ENCODE measurements at places on chromosomes 12 and 14. TPM values are rescaled to one million over a fixed set of nuclear protein-coding genes. Genes with fewer than 3 reads are reported as not detected.

DNA sequence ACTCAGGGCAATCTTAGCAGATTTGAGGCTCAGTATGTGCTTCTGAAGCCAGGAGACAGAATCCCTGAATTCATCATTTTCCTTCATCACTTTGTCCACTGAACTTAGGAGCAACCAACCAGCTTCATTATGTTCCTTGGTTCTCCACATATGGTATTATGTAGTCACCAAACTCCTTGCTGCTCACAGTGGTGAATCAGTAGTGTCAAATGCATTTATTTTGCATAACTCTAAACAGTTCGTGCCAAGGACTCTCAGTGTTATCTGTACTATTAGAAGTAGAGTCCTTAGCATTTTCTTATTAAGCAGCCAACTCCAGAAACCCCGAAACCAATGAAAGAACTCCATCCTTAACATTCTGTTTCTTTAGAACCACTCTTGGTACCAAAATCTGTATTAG lies 466.9 kb upstream of the RGS6 start:
- DNase-seq, result no peak

DNA sequence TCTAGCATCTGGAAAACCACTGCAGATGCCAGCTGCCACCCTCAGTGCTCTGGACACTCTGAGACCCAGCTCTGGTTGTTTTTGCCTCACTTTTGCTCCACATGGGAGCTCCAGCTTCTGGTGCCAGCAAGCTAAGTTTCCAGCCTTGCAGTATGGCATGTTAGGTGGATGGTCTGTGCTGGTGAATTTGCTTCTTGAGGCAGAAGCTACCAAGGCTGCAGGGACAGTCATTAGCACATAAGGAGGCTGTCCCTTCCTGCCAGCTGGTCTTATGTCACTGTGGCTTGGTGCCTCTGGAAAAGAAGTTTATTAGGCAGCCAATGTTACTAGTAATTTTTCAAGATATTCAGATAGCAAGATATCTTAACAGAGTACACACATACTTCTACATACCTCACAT lies 64.2 kb upstream of the CSRP2 start:
- DNase-seq, result no peak

GRCh38 chr14:67567654-67568053 lies 32.4 kb downstream of the PIGH start:
- no peak for DNase-seq

- no peak for DNase-seq
Observed at GRCh38 chr14:58574623-58575022, 63.1 kb upstream of the DACT1 start.

GRCh38 chr12:113464852-113465719 lies 6.6 kb downstream of the LHX5 start:
- no peak for DNase-seq

DNA sequence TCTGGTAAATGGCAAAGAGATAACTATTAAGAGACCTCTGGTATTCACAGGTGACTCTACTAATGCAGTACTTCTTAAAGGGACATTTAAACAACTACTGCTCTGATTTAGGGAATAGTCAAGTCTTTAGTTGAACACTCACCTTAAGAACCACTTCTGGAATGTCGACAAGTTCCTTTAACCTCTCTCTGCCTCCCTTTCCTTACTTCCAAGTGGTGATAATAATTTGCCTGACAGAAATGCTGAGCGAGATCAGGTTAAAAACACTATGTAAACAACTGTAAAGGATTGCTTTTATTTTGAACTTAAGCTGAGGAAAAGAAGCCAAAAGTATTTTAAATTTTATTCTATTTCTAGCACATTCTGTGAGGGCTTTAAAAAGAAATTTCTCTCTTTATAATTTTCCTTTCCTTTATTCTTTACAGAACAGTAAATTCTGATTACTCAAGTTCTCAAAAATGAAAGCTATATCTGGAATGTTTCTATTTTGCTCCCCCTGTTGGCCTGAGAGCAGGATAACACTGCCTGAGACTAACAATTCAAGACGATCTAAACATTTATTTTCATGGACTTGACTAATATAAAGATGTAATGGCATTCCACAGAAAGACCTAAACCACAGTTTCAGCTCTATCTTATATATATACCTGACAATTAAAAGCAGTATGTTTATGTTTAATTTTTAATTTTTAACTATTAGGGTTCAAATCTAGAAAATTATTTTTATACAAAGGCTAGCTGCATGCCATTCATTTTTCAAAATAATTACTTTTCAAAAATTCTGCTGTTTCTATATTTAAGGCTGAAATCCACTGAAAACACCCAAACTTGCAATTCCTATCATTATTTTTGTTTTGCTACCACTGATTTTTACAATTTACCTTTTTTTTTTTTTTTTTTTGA lies 29.2 kb downstream of the ZCCHC8 start:
- DNase-seq, result no peak

DNA sequence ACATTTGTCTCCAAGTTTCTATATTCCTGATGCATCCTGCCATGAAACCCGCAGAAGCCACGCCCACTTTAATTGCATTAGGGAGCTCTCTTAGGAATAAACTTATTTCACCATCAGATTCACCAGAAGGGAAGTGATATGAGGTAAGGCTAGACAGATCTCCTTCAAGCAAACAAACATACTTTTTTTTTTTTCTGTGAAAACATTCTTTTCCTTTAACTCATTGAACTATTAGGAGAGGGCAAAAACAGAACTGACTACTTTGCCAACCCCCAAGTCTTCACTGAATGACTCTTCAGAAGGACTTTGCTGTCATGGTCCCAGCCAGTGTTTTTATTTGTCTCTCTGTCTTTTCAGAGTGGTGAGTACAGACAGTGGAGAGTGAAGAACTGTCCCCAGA lies 48.4 kb downstream of the GTF2A1 start:
- no peak for DNase-seq

DNA sequence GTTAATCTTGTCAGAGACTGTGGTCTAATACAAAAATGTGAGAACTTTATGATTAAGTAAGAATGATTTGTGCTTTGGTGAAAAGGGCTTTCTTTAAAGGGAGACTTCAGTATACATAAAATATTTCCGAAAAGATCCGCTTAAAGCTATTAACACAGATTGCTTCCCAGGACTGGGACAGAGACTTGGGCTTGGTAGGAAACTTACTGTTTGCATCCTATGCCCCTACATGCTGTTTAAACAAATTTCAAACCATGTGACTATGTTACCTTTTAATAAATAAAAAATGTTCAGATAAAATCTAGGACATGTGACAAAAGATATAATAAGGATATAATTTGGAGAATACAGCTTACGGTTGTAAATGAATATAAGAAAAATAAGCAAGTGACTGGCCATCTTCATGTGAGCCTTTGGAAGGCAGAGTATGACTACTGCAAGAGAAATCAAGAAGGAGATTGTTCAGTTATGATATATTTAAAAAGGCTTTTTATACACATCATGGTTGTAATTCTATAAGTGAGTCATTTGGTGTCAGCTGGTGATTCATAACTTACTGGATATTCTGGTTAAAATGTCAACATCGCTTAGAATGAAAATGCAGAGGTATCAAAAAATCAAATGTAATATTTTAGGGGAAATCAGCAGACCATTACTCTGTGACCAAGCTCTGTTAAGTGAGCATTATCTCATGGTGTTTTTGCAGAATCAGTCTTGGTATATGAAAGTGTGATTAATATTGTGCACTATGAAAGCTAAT lies 234.7 kb upstream of the E2F7 start:
- DNase-seq, result no peak

DNA sequence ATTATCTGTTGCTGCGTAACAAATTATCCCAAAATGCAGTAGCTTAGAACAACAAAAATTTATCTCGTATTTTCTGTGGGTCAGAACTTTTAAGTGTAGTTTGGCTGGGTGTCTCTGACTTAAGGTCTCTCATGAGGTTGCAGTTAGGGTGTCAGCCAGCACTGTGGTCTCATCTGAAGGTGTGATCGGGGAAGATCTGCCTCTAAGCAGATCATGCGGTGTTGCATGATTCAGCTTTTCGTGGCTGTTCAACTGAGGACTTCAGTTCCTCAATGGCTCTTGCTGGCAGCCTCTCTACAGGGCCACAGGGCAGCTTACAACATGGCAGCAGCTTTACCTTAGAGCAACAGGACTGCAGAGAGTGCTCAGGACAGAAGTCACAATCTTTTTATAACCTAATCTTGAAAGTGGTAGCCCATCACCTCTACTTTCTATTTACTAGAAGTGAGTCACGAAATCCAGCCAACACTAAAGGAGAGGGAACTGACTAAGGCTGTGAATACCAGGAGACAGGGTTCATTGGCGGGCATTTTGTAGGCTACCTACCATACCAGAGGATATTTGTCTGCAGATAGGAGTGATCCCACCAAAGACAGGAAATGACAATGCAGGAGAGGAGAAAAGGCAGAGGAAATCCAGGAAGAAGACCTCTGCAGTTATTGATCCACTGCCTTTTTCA lies 1.8 kb upstream of the TMPRSS12 start:
- DNase-seq, result no peak

DNA sequence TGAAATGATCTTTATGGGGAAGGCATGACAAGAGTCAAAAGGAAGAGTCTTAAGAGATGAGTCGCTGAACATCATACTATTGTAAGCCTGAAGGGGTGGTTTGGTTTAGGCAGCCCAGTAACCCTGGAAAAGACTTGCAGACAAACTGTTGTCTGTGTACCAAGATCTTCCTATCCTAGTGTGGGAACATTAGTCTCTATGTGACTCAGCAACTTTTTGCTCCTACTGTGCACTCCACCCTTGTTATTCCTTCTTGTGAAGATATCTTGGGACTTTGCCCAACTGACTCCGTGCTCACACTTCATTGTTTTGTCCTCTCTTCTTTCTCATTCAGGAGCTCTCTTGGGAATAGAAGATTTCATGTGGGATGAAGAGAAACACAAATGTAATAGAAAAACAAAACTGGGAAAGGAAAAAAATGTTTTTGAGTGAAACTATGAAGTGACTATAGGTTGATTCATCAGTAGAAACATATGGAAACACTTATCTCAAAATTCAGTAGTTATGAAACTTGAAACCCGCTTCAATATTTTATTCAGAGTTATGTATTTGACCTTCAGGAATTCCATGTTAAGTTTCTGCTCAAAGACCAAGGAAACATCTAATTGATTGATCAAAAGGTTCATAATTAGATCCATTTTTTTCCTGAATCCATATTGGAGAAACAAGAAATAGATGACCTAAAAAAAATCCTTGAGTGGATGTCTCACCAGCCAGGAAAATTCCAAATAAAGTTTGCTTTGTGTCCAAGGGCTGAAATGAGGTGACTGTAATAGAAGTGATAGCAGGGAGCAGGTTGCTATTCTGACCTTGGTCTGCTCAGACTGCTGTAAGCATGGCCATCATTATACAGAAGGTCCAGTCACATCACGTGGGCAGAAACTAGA lies 67.2 kb downstream of the BTG1 start:
- DNase-seq, result no peak

- DNase-seq, result no peak
Observed at GRCh38 chr12:121289962-121290361, 6.5 kb downstream of the CAMKK2 start.

DNA sequence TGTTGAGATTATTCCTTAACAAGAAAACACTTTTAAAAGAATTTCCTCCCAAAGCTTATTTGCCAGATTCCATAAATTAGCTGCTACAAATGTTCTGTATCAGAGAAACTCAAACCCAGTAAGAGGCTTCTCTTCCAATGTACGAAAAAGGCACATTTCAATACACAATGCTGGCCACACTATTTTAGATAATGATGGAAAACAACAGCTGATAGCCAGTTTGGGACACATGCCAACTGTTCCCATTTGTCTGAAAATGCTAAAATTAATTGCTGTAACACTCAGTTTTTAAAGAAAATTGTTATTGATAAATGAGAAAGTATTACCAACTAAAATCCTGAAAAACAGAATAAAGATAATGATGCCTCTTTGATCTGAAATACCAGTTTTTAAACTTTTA lies 4.4 kb downstream of the CFL2 start:
- DNase-seq, result no peak

DNA sequence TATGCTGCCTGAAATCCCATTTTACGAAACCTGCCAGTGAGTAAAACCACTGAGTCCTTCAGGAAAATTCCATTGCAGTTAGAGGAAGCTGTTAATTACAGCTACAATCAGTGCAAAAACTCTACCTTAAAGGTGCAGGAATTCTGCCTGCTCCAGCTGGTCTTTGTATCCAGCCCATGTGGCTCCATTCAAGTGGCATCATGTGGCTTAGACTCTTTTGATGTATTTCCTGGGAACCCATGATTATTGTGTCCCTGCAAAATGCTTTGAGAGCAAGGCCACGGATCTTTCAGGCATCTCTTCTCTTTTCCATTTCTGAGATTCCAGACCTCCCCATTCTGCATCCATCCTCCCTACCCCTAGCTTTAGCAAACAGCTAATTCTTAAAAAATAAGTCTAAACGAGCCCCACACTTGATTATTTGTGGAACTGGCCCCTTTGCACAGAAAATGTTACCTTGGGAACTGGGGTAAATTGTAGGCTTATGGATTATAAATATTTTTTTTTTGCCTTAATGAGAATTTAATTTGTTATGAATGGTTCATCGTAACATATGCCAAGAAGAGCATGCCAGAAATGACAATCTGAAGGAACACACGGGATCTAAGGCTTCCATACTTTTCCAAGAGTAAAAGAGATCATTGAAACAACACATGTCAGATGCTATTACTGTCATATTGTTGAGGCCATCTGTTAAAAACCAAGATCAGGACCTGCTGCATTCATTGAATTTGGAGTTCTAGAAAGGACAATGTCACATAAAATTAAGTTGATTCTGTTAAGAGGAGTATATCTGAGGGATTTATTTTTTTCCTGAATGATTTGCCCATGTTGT lies 144.6 kb downstream of the TPH2 start:
- DNase-seq, result no peak

DNA sequence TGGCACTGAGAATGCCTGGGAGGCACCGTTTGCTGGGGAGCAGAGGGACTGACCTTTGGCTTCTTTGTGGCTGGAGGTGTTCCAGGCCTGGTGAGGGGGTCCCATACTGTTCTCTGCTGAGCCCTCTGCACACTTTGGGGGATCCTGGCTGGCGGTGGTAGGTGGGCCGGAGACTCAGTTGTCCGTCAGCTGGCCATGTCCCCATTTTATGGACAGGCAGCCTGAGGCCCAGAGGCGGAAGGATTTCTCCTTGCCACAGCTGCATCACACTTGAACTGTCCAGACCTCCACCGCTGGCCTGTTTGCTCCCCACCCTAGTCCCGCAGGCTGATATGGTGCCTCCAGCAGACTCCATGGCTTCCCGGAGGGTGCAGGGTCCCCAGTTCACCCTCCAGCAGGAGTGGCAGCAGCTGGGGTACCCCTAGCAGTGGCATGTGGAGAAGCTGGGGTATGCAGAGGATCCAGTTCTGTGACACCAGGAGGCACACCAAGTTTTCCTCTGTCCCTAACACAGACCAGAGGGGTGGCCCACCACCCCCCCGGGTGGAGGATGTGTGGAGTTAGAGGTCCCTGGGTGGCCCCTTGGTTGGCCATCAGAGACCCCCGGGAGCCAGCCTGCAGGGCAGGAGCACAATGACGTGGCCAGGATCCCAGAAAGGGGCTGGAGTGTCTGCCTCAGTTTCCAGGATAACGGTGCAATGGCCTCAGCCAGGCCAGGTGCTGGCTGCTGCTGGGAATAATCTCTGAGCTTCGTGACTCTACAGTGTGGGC lies 14.8 kb downstream of the SLC25A29 start:
- no peak for DNase-seq

GRCh38 chr12:15599266-15600037 lies 189.7 kb downstream of the EPS8 start:
- no peak for DNase-seq

Gene ESR2
- total RNA-seq, result 0.32 TPM

Gene DLK1
- not detected for total RNA-seq
